ENCODE measurements at places on chromosomes 2 and 18. TPM values are rescaled to one million over a fixed set of nuclear protein-coding genes. Genes with fewer than 3 reads are reported as not detected.

DNA sequence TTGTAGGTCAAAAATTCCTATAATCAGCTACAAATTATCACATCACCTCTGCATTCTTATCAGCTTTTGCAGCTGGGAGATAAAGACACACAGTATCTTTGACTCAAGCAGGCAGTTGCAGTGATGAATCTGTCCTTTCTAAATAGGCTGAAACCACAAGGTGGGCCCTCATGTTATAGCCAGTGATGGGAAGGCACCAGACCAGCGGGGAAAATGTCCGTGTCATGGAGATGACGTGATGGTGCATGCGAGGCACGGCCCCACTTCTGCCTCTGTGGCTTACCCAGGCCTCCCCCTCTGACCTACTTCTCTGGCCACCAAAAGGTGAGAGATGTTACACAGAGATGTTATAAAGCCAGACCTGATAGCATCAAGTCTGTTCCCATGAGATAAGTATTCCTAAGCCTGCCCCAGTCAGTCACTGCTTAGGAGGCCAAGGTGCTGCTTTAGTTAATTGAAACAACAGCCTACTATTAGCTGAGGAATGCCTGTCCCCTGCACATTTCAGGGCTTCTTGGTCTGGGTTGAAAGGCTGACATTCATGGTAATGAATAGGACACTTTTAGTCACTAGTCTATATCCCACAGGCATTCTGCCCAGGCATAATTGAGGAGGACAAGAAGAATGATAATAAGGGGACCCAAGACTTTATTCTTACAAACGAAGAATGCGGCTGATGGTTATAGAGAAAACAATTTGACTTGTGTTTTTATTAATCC, 327.9 kb downstream of the LPIN1 start:
- no peaks in the 10 kb centered on the region for H3K27me3 ChIP-seq
- H3K27ac ChIP-seq, result no peak overlapping the region
- no peak overlapping the region for H3K4me3 ChIP-seq

The AKAIN1 gene
- polyA plus RNA-seq, result not detected

GRCh38 chr2:145601361-145601925, 1081.5 kb upstream of the ZEB2 start:
- no peak for DNase-seq
- H3K36me3 ChIP-seq, result no peaks in the 10 kb centered on the region
- H3K4me1 ChIP-seq, result no peaks in the 10 kb centered on the region

DNA sequence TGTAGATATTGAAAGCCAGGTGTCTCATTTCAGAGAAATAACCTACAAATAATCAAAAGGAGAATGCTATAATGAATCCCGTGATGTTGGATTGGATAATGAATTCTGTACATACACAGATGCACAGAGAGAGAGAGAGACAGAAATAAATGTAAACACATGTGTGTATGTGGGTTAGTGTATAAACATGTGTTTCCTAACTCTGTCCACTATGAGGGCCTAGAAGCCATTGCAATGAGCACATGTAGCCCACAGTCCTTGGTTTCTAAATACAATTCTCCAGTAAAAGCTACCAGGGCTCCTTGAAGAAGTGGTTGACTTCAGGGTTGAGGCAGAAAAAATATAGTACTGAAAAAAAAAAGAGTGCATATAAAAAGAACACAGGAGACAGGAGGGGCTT, 109.5 kb downstream of the INHBB start:
- no peak overlapping the region for H3K4me3 ChIP-seq
- no peak overlapping the region for H3K27ac ChIP-seq
- no peaks in the 10 kb centered on the region for H3K27me3 ChIP-seq
- H3K36me3 ChIP-seq, result no peaks in the 10 kb centered on the region
- DNase-seq, result no peak

DNA sequence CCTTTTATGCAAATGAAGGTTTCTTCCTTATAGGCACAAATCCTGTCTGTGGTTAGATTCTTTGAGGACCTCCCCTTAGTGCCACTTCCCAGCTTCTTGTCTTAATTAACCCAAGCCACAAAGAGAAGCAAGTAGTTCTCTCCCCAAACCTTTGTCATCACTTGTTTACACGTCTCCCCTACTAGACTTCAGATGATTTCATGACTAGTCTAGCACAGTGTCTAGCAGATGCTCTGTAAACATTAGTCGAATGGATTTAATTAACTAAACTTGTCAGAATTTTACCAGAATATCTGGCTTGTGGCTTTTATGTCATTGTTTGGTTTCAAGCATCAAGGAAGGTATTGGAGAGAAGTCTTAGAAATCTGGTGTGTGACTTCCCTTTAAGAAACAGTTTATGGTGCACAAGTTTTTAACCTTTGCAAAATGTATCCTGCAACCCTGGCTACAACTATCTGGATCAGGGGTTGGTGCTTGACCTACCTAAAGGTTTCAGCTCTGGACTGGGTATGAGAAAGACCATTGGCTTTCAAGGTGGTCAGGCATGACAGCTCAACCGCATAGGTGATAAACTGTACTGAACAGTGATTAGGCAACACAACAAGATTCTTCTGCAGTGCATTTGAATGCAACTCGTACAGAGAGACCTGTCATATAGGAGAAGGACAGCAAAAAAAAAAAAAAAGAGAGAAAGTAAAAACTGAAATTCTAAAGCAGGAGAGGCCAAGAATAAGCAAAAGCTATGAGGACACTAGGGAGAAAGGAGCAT, 93.2 kb upstream of the CCDC150 start:
- no peak for DNase-seq
- H3K27me3 ChIP-seq, result no peaks in the 10 kb centered on the region
- H3K4me1 ChIP-seq, result no peaks in the 10 kb centered on the region
- no peak overlapping the region for H3K27ac ChIP-seq

GRCh38 chr2:98507891-98508708, 63.4 kb downstream of the INPP4A start:
- DNase-seq, result no peak
- no peaks in the 10 kb centered on the region for H3K27me3 ChIP-seq
- H3K36me3 ChIP-seq, result peaks cover 11% of the 10 kb centered on the region
- H3K27ac ChIP-seq, result no peak overlapping the region

DNA sequence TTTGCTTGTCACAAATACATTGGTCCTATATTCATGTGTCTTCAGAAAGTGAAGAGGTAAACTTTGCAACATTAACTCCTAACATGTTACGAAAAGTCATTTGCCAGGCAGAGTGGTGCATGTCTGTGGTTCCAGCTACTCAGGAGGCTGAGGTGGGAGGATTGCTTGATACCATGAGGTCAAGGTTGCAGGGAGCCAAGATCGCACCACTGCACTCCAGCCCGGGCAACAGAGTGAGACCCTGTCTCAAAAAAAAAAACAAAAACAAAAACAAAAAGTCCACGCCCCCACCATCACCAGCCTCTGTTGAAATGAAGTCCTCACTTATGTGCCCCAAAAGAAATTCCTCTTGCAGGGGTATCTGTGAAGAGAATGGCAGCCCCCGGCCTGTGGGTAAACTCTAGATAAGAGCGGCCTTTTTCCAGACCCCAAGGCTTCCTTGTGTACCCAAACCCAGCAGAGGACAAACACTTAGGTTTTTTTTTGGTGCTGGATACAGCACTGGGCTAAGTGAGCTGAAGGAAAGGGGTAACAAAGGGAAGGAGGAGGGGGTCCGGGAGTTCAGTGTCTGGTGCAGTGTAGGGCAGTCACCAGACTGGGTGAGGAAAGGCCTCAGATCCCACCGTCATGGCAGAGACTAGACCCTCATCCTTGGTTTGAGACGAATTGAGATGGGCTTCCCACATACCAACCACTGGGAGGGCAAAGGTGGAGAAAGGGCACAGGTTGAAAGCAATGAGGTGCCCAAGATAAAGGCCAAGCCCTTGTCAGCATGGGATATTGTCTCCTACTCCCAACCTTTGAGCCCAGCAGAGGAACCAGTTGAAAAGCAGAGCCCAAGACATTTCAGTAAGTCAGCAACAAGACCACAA, 19.2 kb downstream of the HSPD1 start:
- no peak for DNase-seq
- no peak overlapping the region for H3K4me3 ChIP-seq
- no peaks in the 10 kb centered on the region for H3K27me3 ChIP-seq
- no peak overlapping the region for H3K27ac ChIP-seq
- peaks cover 16% of the 10 kb centered on the region for H3K36me3 ChIP-seq

DNA sequence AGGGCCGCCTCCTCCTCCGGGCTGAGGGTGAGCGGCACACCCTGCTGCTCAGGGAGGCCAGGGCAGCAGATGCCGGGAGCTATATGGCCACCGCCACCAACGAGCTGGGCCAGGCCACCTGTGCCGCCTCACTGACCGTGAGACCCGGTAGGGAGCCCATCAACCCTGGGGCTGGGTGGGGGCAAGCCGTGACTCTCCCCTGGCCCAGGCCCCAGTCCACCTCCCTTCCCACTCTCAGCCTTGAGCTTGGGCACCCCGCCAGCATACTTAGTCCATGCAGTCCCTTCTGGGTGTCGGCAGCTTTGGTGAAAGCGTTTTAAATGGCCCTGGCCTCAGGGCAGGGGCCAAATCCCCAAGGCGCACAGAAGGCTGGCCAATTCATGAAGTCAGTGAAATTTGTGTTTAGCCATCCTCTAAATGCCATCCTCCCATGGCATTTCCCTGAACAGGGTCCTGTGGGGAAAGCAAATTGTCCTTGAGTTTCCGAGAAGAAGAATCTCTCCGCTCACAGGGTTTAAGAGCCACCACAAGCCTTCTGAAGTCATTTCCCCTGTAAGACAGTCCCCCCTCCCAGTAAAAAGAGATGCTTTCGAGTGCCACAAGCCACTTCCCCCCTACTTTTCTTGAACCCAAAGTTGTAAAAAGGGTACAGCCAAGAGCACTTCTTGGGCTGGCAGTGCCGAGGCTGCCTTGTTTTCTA, 17.2 kb downstream of the SPEG start:
- H3K4me1 ChIP-seq, result no peaks in the 10 kb centered on the region
- no peaks in the 10 kb centered on the region for H3K36me3 ChIP-seq
- H3K27me3 ChIP-seq, result peaks cover 3% of the 10 kb centered on the region
- no peak for DNase-seq
- H3K4me3 ChIP-seq, result no peak overlapping the region

GRCh38 chr18:56322406-56322805, 316.0 kb downstream of the TXNL1 start:
- DNase-seq, result no peak
- no peaks in the 10 kb centered on the region for H3K36me3 ChIP-seq
- no peaks in the 10 kb centered on the region for H3K4me1 ChIP-seq
- H3K4me3 ChIP-seq, result no peak overlapping the region
- no peak overlapping the region for H3K27ac ChIP-seq

The ARHGAP25 gene
- polyA plus RNA-seq, result 125 TPM

GRCh38 chr2:103287746-103288145, 525.9 kb downstream of the TMEM182 start:
- H3K27ac ChIP-seq, result no peak overlapping the region
- no peak overlapping the region for H3K4me3 ChIP-seq
- no peak for DNase-seq
- no peaks in the 10 kb centered on the region for H3K27me3 ChIP-seq
- H3K36me3 ChIP-seq, result no peaks in the 10 kb centered on the region

DNA sequence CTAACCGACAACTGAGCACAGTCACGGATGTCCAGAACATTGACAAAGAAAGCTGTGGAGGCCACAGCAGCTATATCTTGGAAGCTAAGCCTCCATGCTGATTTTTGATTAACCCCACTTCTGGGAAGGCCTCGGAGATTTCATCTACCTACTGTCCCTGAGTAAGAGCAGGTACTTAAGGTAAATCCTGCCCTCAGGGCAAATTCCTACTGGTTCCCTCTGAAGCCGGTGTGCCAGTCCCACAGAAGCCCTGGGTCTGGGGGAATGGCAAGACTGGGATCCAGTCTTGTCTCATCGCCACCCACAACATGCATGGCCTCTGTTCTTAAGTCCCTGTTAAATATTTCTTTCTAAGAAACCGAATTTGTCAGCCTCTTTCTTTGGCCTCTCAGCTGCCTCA, 18.7 kb downstream of the PER2 start:
- H3K27me3 ChIP-seq, result no peaks in the 10 kb centered on the region
- H3K4me1 ChIP-seq, result no peaks in the 10 kb centered on the region
- no peak overlapping the region for H3K27ac ChIP-seq
- H3K36me3 ChIP-seq, result peaks cover 17% of the 10 kb centered on the region
- DNase-seq, result no peak

DNA sequence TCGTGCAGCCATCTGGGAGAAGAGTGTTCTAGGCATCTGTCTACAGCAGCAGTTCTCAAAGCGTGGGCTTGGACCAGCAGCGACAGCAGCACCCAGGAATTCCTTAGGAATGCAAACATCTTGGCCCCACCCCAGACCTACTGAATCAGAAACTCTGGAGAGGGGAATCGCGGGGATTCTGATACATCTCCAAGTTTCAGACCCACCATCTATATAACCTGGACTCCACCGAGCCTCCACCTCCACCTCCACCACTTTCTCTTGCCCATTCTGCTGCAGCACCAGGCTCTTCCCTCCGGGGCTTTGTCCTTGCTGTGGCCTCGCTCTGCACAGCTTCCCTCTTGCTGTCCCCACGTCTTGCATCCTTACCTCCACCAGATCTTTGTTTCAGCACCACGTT, 256.4 kb downstream of the BCL2 start:
- no peaks in the 10 kb centered on the region for H3K36me3 ChIP-seq
- H3K4me3 ChIP-seq, result no peak overlapping the region
- H3K27ac ChIP-seq, result no peak overlapping the region
- DNase-seq, result no peak
- no peaks in the 10 kb centered on the region for H3K27me3 ChIP-seq
- H3K4me1 ChIP-seq, result no peaks in the 10 kb centered on the region
